ENCODE measurements at places on chromosomes 13 and 19.
A peak's percentile ranks its signal among the peaks of the same experiment; 100 is the strongest.

- H3K27me3 ChIP-seq, result peaks cover 33% of the 10 kb centered on the region
- no peaks in the 10 kb centered on the region for H3K36me3 ChIP-seq
- no peak for DNase-seq
- H3K4me3 ChIP-seq, result no peak overlapping the region
These were observed 6.7 kb downstream of the EXOC3L2 start for GRCh38 chr19:45238556-45238955.

DNA sequence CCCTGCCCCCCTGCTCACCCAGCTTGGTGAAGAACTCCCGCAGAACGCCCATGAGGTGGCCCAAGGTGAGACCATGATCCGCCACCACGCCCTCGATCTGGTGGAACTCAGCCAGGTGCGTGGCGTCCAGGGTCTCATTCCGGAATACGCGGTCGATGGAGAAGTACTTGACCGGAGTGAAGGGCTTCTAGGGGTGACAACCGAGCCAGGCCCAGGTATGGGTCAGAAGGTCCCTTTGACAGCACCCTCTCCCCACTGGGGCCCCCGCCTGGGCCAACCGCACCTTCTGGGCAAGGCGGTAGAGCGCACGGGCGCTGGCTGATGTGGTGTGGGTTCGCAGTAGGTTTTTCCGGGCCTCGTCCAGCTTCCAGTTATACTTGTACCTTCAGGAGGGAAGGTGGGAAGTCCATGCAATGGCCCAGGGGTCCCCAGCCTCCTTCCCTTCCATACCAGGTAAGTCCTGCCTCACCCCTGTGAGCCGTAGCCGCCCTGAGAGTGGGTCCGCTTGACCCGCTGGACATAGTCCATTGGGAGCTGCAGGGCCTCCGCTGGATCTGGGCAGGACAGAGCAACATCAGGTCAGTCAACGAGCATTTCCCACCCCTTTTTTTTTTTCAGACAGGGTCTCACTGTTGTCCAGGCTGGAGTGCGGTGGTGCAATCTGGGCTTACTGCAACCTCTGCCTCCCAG, 5.7 kb upstream of the SYCE2 start:
- DNase-seq, result no peak
- peaks cover 88% of the 10 kb centered on the region for H3K36me3 ChIP-seq
- H3K4me1 ChIP-seq, result peaks cover 5% of the 10 kb centered on the region
- no peaks in the 10 kb centered on the region for H3K27me3 ChIP-seq
- no peak overlapping the region for H3K27ac ChIP-seq
- no peak overlapping the region for H3K4me3 ChIP-seq

GRCh38 chr19:11027381-11027780, 61.9 kb upstream of the LDLR start:
- no peak overlapping the region for H3K4me3 ChIP-seq
- peaks cover 93% of the 10 kb centered on the region for H3K36me3 ChIP-seq
- no peaks in the 10 kb centered on the region for H3K27me3 ChIP-seq
- H3K4me1 ChIP-seq, result no peaks in the 10 kb centered on the region
- no peak overlapping the region for H3K27ac ChIP-seq

DNA sequence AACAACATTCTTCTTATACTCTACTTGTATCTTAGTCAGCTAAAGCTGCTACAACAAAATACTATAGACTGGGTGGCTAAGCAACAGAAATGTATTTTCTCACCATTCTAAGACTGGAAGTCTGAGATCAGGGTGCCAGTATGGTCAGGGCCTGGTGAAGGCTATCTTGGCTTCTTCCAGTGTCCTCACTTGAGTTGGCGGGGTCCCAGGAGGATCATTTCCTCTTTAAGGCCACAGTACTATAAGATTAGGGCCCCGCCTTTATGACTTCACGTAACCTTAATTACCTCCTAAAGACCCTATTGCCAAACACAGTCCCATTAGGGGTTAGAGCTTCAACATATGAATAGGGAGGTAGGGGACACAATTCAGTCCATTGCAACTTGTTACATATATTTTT, 30.7 kb upstream of the DOCK9 start:
- H3K4me1 ChIP-seq, result peaks cover 50% of the 10 kb centered on the region
- no peaks in the 10 kb centered on the region for H3K36me3 ChIP-seq
- H3K4me3 ChIP-seq, result no peak overlapping the region
- H3K27ac ChIP-seq, result no peak overlapping the region

DNA sequence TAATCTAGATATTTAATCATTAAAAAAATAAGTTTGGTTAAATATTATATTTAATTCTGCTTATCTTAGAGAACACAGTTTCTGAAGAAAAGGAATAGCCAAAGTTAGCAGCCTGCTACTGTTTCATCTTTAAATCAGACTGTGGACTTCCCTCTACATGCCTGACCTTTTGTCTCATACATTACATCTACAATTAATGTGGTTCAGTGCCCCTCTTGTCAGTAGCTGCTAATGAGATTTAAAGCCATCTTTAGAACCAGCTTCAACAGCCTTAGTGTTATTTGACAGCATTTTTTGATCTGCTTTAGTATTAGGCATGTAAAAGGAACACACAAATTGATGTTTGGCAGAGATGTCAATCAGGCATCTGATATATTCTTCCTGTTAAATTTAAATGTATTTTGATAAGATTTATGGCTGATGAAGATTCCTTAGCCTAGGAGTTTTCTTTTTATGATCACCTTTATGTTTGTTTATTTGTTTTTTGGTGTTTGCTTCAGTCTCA, 1925.8 kb upstream of the PRR20A start:
- H3K36me3 ChIP-seq, result no peaks in the 10 kb centered on the region
- DNase-seq, result no peak
- no peak overlapping the region for H3K27ac ChIP-seq
- no peaks in the 10 kb centered on the region for H3K27me3 ChIP-seq
- H3K4me3 ChIP-seq, result no peak overlapping the region

- H3K4me3 ChIP-seq, result no peak within 1 kb of the TSS
- peak within 1 kb of the TSS; percentile 44 for H3K27ac ChIP-seq
- H3K36me3 ChIP-seq, result peaks cover 69% of the 10 kb centered on the region
- peaks cover 38% of the 10 kb centered on the region for H3K4me1 ChIP-seq
- DNase-seq, result peak; percentile 53
These were observed at the start of gene ZNF587B for GRCh38 chr19:57830071-57830602. Gene ZNF587B (plus strand): TSS chr19:57830299. CDS start chr19:57830529, 230 bp downstream.

DNA sequence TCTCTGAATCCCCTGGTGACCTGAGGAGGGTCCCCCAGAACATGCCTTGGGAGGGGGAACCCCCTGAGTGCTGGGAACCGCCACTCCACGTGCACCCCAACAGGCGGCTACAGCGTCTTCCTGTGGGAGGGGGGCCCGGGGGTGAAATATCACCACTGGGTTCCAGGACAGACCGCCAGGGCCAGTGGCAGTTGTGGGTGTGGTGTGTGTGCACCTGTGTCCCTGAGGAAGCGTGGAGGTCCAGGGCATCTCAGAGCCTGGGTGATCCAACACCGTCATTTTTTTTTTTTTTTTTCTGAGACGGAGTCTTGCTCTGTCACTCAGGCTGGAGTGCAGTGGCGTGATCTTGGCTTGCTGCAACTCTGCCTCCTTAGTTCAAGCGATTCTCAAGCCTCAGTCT, 4.2 kb downstream of the ADGRE5 start:
- peak overlapping the region; percentile 97 for H3K27ac ChIP-seq
- peaks cover 27% of the 10 kb centered on the region for H3K4me1 ChIP-seq
- peaks cover 78% of the 10 kb centered on the region for H3K36me3 ChIP-seq
- peak overlapping the region; percentile 83 for H3K4me3 ChIP-seq
- DNase-seq, result peak; percentile 65

DNA sequence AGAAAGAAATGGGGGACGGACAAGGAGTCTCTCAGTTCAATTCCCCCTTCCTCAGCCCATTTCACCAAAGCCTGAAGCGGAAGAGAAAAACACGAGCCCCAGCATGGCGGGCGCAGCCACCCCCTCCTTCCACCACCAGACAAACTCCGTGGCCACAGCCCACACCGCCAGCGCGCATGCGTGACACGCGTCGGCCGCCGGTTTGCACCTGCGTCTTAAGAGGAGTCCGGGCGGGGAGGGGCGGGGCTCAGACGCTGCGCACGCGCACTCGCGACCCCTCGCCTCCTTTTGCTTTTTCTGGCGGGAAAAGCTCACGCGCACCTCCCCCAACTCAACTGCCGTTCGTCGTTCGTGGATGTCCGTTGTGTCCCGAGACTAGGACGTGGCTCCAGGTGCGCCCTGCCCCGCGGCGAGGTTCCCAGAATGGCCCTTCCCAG, at the start of gene KASH5:
Gene KASH5, plus strand, starts transcription at position 314 of the 437 bp plus-strand sequence. CDS start 2,635 bp downstream, outside the sequence.
- peaks cover 16% of the 10 kb centered on the region for H3K4me1 ChIP-seq
- DNase-seq, result peak; percentile 84
- H3K27me3 ChIP-seq, result no peaks in the 10 kb centered on the region
- H3K36me3 ChIP-seq, result no peaks in the 10 kb centered on the region
- H3K27ac ChIP-seq, result peak within 1 kb of the TSS; percentile 83
- H3K4me3 ChIP-seq, result peak within 1 kb of the TSS; percentile 35

- H3K27me3 ChIP-seq, result no peaks in the 10 kb centered on the region
- H3K4me1 ChIP-seq, result peaks cover 7% of the 10 kb centered on the region
- DNase-seq, result no peak
- H3K27ac ChIP-seq, result no peak overlapping the region
- no peak overlapping the region for H3K4me3 ChIP-seq
These were observed 36.9 kb downstream of the POLR1D start for GRCh38 chr13:27658546-27658945.

DNA sequence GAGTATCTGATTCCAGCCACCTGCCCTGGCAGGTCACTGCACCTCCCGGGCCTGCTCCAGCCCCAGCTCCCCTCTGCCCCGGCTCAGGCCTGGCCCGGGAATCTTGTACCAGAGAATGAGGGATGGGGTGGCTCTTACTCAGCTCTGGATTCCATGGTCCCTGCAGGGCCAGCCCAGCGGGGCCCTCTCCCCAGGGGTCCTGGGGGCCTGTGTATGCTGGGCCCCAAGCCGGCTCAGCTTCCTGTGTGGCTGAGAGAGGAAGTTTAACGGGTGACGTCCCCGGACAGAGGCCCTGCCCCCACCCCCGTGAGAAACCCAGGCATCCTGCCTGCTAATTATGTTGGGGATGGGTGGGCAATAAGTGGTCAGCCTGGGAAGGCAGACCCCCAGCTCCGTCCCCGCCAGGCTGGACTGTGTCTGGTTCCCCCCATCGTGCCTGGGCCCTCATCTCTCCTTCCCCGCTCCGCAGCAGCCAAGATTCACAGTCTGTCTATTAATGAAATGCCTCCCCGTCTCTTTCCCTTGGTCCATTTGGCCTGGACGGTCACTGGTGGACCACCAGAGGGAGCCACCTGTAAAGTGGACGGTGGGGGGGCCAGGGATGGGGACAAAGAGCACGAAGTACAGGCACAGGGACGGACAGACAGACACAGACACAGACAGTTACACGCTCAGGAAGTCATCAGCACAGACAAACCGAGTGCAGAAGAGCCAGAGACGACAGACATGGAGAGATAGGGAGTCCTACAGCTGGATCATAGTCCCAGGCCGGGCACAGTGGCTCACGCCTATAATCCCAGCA, at the start of gene DENND1C:
Gene DENND1C, minus strand, starts transcription at position 247 of the 802 bp plus-strand sequence. Its CDS starts 92 bp downstream, at position 155.
- peak within 1 kb of the TSS; percentile 95 for H3K4me3 ChIP-seq
- H3K27ac ChIP-seq, result peak within 1 kb of the TSS; percentile 96
- peak; percentile 83 for DNase-seq

- DNase-seq, result no peak
- no peaks in the 10 kb centered on the region for H3K36me3 ChIP-seq
- no peak overlapping the region for H3K27ac ChIP-seq
- H3K4me3 ChIP-seq, result no peak overlapping the region
- peaks cover 66% of the 10 kb centered on the region for H3K27me3 ChIP-seq
These were observed 66.1 kb upstream of the ANKRD10 start for GRCh38 chr13:110980921-110981320.

DNA sequence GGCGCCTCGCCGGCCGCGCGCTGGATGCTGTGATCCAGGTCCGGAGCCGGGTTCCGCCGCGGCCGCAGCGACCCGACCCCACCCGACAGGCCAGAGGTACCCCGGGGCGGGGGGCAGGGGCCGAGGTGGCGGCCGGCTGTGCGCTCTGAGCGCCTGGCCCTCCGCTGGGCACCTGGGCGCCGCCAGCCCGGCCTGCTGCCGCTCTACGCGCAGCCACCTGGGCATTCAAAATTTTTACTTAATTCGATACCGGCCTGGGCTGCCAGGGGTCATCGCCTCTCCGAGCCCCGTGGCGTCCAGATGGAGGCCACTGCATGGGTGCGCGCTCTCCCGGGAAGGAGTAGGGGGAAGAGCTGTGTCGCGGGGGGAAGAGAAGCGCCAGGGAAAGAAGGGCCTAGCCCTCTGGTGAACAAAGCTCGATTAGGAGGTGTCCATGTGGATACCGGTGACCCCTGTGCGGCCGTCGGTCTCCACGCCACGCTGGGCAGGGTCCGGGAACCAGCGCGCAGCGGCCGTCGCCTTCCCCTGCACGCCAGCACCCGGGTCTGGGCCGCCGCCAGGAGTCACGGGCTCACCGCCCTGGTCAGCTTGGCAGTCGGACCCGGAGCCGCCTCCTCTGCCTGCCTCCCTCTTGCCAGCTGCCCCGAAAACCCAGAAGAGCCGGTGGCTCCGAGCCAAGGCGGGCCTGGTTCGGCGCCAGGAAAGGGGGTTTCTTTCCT, 666 bp downstream of the BIVM start:
- H3K27ac ChIP-seq, result peak overlapping the region; percentile 69
- no peak for DNase-seq
- H3K27me3 ChIP-seq, result peaks cover 30% of the 10 kb centered on the region
- peaks cover 32% of the 10 kb centered on the region for H3K4me1 ChIP-seq
- peak overlapping the region; percentile 88 for H3K4me3 ChIP-seq

- no peaks in the 10 kb centered on the region for H3K4me1 ChIP-seq
- H3K27me3 ChIP-seq, result no peaks in the 10 kb centered on the region
- H3K4me3 ChIP-seq, result no peak overlapping the region
- no peak overlapping the region for H3K27ac ChIP-seq
These were observed 294.3 kb upstream of the MAB21L1 start for GRCh38 chr13:35770756-35771297.

GRCh38 chr19:40598121-40598917, 2.9 kb upstream of the LTBP4 start:
- H3K27ac ChIP-seq, result no peak overlapping the region
- H3K36me3 ChIP-seq, result no peaks in the 10 kb centered on the region
- peak overlapping the region; percentile 33 for H3K4me3 ChIP-seq
- peaks cover 53% of the 10 kb centered on the region for H3K4me1 ChIP-seq
- DNase-seq, result peak; percentile 92

- H3K36me3 ChIP-seq, result no peaks in the 10 kb centered on the region
- H3K4me3 ChIP-seq, result no peak overlapping the region
- H3K27me3 ChIP-seq, result no peaks in the 10 kb centered on the region
- no peak overlapping the region for H3K27ac ChIP-seq
These were observed 69.7 kb upstream of the UBL3 start for GRCh38 chr13:29920025-29920643.

- no peaks in the 10 kb centered on the region for H3K36me3 ChIP-seq
- no peak overlapping the region for H3K4me3 ChIP-seq
- no peak for DNase-seq
These were observed 562.1 kb upstream of the PCDH9 start for GRCh38 chr13:67792151-67792676.

GRCh38 chr19:22602631-22603272, 31.4 kb upstream of the ZNF492 start:
- no peaks in the 10 kb centered on the region for H3K36me3 ChIP-seq
- no peaks in the 10 kb centered on the region for H3K4me1 ChIP-seq
- H3K27me3 ChIP-seq, result peaks cover 11% of the 10 kb centered on the region

- DNase-seq, result peak; percentile 62
- peak overlapping the region; percentile 65 for H3K4me3 ChIP-seq
- H3K27ac ChIP-seq, result no peak overlapping the region
- peaks cover 7% of the 10 kb centered on the region for H3K4me1 ChIP-seq
- no peaks in the 10 kb centered on the region for H3K36me3 ChIP-seq
- peaks cover 35% of the 10 kb centered on the region for H3K27me3 ChIP-seq
These were observed 33.0 kb downstream of the GJA3 start for GRCh38 chr13:20127562-20128458.
